ENCODE measurements at places on chromosomes 16 and 17.

DNA sequence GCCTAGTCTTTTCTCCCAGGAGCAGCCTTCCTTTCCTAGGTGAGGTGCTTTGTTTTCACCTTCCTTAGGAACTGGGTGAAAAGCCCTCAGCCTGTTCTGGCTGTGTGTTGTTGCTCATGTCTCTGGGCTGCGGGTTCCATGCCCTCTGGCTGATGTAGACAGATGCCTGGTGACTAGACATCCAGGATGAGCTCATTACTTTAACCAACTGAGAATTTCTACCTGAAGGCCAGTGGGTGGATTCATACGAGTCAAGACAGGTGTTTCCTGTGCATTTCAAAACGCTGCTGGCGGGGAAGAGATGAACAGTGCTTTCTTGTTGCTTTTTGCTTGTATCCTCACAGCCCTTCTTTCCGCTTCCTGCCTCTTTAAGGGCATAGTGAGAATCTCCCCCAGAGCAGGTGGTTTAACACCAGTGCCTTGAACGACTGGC is 22.3 kb downstream of the SAP30BP start:
- no peak for DNase-seq

GRCh38 chr17:28469376-28469775 is 4.1 kb upstream of the SLC13A2 start:
- DNase-seq: no peak

- no peak for DNase-seq
Observed at GRCh38 chr16:87196231-87196630, 121.0 kb downstream of the C16orf95 start.

- DNase-seq: no peak
Observed at GRCh38 chr16:81601601-81602255, 157.1 kb downstream of the CMIP start.

- DNase-seq: no peak
Observed at GRCh38 chr17:16287563-16288027, 65.7 kb downstream of the CENPV start.

DNA sequence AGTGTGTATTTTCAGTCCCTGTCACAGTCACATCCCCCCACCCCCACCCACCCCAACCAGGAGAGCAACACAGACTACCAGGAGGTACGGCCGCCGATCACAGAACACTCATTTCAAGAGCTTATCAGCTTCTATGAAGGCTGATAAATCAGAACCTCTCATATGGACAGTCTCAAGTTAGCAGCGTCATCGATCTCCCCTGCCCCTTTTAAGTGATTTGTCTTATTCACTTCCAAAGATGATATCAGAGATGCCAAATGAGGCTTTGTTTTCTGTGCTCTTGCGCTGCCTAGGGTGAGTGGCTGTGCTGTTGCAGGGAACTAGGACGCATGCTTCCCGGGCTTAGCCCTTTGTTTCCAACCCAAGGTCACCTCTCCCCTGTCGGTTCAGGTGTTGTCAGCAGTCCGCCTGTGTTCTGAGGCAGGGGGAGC is 26.8 kb upstream of the PMFBP1 start:
- DNase-seq: no peak
